ENCODE measurements at places on chromosomes 5 and 9.

- DNase-seq = no peak
Observed at GRCh38 chr9:11701706-11702105, 991.5 kb upstream of the TYRP1 start.

- DNase-seq = no peak
Observed at GRCh38 chr9:85258823-85259370, 482.9 kb downstream of the AGTPBP1 start.

- DNase-seq = no peak
Observed at GRCh38 chr5:9365512-9365911, 180.4 kb downstream of the SEMA5A start.

- DNase-seq = no peak
Observed at GRCh38 chr5:39151745-39152144, 67.6 kb downstream of the FYB1 start.
